GOT3 (cell line): ENCODE measurements at places on chromosomes 2 and 18.

DNA sequence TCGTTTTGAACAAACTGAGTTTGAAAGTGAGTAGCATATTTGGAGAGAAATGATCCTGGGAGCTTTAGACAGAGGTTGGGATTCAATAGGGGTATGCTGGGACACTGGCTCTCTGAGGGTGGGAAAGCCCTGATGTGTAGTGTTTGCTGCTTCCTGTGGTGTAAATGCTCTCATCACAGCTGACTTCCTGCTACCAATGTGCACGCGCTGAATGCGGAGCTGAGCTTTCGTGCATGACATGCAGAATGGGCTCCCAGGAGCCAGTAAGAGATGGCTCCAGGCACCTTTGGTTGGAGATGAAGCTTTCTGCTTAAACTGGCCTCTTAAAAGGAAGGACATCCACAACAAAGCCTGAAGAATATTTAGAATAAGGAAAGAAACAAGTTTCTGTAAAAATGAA lies 224.1 kb upstream of the CCDC150 start:
- no peak for DNase-seq

GRCh38 chr18:63878925-63879324 lies 8.6 kb upstream of the SERPINB2 start:
- DNase-seq = no peak

DNA sequence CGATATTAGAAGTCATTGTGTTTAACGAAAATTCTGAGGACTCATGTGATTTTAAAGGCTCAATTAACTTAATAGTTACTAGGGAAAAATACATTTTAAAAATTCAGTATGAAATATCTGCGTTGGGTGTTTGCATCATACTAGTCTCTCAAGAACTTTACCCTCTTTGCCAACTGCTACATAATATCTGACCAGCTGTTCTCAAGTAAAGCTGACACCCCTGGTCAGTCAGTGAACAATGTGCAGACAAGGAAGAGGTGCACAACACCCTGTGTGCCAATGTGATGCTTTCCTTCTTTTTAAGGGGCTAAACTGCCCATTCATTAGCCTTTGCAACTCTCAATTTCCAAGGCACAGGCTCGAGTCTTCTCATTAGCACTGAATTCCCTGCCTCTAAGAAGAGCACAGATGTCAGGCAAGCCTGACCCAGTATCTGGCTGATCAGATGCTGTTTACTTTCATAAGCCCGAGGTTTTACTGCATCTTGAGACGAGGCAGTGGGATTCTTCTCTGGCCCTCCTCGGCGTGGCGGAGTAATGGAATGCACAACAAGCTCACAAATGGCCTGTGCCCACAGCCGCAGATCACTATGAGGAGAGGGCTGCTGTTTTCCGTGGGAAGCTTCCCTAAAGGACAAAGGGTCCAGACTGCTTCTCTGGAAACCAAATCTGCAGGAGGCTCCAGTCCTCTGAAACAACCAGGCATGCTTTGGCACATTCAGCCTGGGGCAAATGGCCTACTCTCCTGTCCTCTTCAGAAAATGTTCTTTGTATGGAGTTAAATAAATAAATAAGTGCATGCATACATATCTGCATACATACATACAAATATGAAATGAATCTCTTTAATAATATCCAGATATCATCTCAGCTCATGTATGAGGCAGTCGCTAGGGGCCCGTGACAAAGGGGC lies 240.3 kb downstream of the ZNF521 start:
- DNase-seq = no peak

- DNase-seq = no peak
These were observed 307.4 kb upstream of the VWC2L start for GRCh38 chr2:214103276-214104001.

GRCh38 chr2:143401861-143402260 lies 272.6 kb downstream of the ARHGAP15 start:
- no peak for DNase-seq

DNA sequence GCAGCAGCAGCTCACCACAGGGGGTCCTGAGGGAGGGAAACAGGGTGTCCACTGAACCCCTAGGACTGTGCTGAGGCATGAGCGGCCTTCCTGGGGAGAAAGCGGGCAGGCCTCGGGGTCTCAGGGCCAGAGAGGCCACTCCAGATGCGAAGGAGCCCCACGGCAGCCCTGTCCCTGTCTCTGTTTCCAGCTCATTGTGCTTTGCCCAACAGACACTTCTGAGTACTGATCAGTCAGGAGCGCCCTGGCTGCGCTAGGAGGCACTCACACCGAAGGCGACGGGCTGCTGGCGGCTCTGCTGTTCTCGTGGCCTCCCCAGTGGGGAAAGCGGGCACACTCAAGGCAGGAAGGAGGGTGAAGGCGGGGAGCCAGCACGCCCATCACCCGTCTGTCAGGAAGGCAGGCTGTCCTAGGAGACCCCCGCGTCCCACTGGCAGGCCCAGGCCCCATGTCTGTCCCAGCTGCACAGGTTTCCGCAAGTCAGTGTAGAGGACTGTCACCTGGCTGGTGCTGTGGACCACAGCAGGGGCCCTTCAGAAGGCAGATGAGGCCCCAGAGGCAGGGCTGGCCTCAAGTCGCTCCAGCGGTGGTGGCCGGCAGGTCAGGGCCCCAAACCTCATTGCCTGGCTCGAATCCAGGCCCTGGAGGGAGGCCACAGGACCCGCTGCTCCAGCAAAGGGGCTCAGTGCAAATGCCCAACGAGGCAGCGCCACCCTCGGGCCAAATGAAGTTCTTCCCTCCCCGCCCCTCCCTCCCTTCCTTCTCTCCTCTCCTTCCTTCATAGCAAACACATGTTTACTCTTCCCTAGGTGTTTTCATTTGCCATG lies 6.8 kb downstream of the ESPNL start:
- no peak for DNase-seq

DNA sequence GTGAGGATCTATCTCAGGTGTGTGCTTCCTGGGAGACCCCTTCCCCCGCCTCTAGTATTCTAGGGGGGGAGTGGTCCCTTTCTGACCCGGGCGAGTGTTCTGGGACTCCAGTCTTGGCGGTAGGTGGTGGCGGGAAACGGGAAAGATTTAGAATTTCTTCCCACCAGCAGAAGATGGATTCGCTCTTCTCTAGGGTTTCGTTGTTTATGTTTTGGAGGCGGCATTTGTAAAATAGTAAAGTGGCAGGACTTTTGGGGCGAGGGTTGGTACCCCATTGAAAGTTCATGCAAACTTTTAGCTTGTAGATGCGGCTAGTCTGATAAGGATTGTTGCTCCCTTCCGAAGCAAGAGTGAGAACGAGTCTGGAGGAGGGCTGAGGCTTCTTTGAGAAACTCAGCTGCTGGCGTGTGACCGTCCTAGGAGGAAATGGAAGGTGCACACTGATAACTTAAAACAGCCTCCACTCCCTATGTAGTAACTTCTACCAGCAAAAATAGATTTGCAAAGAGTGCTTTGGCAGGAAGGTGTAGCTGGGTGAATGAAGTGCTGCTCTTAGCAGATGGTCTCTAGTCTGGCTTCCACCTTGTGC lies 412 bp downstream of the GPD2 start:
- DNase-seq = no peak

DNA sequence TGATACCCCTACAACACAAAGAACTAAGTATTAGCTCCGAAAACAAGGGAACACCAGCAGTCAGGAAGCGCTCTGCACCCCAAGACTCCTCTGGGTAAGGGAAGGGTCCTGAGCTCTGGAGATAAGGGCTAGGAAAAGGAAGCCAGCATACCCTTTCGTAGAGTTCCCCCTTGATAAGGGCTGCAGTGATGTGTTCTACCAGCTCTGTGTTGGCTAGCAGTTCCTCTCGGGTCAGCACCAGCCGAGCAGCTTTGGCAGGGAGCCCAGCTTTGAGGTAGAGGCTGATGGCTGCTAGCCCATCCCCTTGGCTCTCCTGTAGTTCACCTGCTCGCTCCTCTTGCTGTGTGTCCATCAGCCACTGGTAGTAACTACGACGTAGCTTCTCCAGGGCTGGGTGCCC lies 18.9 kb downstream of the KRTCAP3 start:
- DNase-seq = no peak
